Stimulated activated CD4-positive, alpha-beta T cell treated with anti-CD3 and anti-CD28 coated beads, Interleukin-4, amount 100 ng/mL, for 4 hours (primary cell): ENCODE measurements at places on chromosomes 1 and 21.

DNA sequence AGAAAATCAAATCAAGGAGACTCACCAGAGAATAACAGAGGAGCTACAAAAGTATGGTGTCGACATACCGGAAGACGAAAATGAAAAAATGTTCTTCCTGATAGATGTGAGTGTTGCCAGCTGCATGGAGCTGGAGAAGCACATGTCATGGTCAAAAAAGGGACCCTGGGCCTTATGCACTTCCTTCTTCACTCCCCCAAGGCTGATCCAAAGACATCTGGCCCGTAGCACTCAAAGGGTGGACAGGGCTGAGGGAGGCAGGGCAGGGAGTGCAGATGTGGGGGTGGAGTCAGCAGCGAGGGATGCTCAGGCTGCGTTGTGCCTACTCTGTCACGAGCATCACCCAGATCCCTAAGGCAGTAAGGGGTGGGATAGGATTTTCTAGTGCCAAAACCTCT is 19.4 kb downstream of the MX1 start:
- no peak for DNase-seq

GRCh38 chr1:243926803-243927245 is 76.8 kb upstream of the AKT3 start:
- DNase-seq = no peak

- DNase-seq = peak; percentile 5
Observed at GRCh38 chr1:17356387-17357026, 15.5 kb upstream of the PADI6 start.

DNA sequence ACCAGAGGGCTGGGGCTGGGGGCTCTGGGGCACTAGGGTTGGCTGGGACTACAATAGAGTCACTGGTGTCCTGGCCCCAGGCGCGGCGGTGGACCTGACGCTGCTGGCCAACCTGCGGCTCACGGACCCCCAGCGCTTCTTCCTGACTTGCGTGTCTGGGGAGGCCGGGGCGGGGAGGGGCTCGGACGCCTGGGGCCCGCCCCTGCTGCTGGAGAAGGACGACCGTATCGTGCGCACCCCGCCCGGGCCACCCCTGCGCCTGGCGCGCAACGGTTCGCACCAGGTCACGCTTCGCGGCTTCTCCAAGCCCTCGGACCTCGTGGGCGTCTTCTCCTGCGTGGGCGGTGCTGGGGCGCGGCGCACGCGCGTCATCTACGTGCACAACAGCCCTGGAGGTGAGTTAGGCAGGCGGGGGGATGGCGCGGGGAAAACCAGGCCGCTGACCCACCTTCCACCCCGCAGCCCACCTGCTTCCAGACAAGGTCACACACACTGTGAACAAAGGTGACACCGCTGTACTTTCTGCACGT is 4.1 kb downstream of the TIE1 start:
- no peak for DNase-seq

- no peak for DNase-seq
Observed at GRCh38 chr1:88224906-88225305, 459.2 kb upstream of the PKN2 start.
